ENCODE measurements at places on chromosomes 13 and 19. TPM values are rescaled to one million over a fixed set of nuclear protein-coding genes. Genes with fewer than 3 reads are reported as not detected.

Gene BRSK1
- 6.5 TPM for total RNA-seq

Gene MAST3
- 5.9 TPM for total RNA-seq

Gene FARP1
- 60.7 TPM for total RNA-seq

Gene MBD3L2
- not detected for total RNA-seq

Gene TNFSF13B
- total RNA-seq = 3.9 TPM

Gene PRSS57
- not detected for total RNA-seq

Gene LIN37
- 12.2 TPM for total RNA-seq

Gene COL5A3
- 1.1 TPM for total RNA-seq

Gene OR4F17
- not detected for total RNA-seq

Gene FUT1
- total RNA-seq = 0.28 TPM

Gene PEG3
- total RNA-seq = 0.89 TPM

Gene LGALS4
- not detected for total RNA-seq

Gene KLK15
- not detected for total RNA-seq

Gene HIF3A
- total RNA-seq = 2.4 TPM

Gene FAM216B
- not detected for total RNA-seq

Gene VSTM1
- total RNA-seq = not detected

Gene MYO16
- not detected for total RNA-seq

Gene PRR20C
- not detected for total RNA-seq

All from smooth muscle cell of the umbilical artery (primary cell).